A172 (cell line): ENCODE measurements at places on chromosomes 4 and X. TPM values are rescaled to one million over a fixed set of nuclear protein-coding genes. Genes with fewer than 3 reads are reported as not detected.

The FGFBP1 gene
- 0.31 TPM in 1 of 2 replicates, not detected in the other for total RNA-seq

The TEX13D gene
- not detected in 2 replicates for total RNA-seq

The HHIP gene
- 0.19 and 0.47 TPM in 2 replicates for total RNA-seq

The NALF2 gene
- not detected in 2 replicates for total RNA-seq
